ENCODE measurements at places on chromosomes 6 and 20.

GRCh38 chr6:45815466-45816125 is 200.1 kb downstream of the CLIC5 start:
- no peak for DNase-seq

DNA sequence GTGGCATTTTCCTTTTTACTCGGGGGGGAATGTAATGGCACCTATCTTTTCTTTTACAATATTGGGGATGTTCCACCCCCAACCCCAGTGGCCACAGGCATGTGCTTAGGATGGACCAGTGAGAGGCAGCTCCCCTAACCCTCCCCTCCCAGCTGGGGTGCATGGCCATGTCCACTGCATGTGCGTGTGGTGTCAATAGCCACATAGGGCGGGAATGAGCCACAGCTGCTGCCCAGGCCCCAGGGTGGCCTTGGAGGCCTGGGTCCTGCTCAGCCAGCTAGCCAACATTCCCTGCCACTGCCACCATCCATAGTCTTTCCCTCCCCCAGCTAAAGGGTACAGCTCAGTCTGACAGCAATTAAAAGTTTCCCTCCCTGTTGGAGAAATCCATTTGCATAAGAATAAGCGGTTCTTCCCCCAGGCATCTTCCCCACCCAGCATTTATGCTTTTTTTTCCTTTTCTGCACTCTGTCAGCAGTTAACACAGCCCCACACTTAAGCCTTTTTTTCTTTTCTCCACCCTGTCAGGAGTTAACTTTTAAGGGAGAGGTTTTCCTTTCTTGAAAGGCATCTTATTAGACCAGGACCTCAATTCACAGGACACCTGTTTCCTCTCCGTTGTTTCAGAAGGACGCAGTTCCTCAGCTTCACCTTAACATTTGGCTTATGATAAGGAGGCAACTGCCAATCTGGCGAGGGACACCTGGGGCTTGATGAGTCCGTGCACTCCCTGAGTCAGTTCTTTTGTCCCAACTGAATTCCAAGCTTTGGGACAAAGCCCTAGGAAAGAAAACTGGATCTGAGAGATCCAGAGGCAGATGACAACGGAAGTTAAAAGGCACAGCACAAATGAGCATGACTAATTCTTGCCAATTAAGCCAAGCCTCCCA is 121.4 kb downstream of the TPBG start:
- no peak for DNase-seq

DNA sequence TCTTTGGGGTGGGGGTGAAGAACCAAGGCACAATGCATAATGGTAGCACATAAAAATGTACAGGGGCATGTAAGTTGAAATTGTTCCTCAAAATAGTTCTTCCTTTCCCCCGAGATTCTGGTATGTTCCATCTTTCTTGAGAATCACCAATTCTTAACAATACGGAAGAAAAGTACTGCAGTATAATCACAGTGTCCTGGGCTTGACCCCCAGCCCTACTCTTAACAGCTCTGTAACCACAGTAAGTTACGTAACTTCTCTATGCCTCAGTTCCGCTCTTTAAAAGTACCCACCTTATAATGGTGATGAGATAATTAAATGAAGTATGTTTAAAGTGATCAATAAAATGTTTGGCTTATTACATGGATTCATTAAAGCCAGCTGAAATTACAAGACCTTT is 104.5 kb downstream of the SMLR1 start:
- DNase-seq = no peak

DNA sequence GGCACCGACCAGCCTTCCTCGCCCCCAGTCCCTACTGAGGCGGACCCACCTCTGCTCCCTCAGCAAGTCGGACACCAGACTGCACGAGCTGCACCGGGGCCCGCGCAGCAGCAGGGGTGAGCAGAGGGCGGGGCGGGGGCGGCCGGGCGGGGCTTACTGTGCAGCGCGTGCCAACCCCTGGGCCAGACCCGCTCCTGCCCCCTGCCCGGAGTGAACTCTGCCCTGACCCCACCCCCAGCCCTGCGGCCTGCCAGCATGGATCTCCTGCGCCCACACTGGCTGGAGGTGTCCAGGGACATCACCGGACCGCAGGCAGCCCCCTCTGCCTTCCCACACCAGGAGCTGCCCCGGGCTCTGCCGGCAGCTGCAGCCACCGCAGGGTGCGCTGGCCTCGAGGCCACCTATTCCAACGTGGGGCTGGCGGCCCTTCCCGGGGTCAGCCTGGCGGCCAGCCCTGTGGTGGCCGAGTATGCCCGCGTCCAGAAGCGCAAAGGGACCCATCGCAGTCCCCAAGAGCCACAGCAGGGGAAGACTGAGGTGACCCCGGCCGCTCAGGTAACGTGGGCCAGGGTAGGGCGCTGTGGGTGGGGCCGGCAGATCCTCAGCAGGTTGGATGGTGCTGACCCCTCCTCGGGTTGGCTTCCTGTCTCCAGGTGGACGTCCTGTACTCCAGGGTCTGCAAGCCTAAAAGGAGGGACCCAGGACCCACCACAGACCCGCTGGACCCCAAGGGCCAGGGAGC is 1.5 kb upstream of the SLC2A4RG start:
- DNase-seq = peak; percentile 69

DNA sequence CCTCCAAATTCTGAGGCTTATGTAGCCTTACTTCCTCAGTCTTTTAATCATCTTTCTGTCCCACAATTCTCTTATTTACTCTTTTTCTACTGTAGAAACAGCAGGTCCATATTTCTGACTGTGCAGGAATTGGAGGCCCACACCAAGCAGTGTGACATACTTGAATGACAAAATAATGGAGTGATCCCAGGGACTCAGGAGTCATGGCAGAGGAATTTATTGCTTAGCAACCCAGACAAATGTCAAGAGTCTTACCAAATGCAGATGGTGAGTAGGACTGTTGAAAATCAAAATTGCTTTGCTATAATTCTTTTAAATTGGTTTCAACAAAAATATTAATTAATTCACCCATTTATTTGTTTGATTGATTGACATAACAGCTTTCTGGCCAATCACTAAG is 59.9 kb downstream of the HTR1B start:
- DNase-seq = no peak

GRCh38 chr6:14354919-14355572 is 237.5 kb downstream of the CD83 start:
- no peak for DNase-seq

DNA sequence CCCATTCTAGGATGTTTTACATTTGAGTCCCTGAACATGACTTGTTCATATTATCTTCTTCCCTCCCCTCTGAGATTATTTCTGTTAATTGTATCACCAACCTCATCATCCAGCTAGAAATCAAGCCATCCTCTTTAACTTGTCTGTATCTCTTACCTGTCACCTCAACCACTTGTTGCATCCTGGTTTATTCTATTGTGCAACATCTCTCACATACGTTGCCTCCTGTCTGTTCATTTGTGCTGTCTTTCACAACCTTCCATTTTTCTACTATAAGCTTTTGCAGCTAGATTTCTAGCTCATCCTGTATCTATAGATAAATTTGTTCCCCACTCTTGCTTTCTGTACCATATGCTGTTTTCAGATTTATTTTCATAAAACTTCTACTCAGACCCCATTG is 183.7 kb downstream of the MCHR2 start:
- DNase-seq = no peak

- DNase-seq = no peak
Measured at GRCh38 chr6:66159937-66160336, 452.9 kb upstream of the EYS start.

GRCh38 chr20:58174708-58175280 is 53.7 kb downstream of the ANKRD60 start:
- no peak for DNase-seq
